ENCODE measurements at places on chromosomes 12 and 14. TPM values are rescaled to one million over a fixed set of nuclear protein-coding genes. Genes with fewer than 3 reads are reported as not detected.

- DNase-seq, result no peak
- no peaks in the 10 kb centered on the region for H3K27me3 ChIP-seq
- H3K27ac ChIP-seq, result no peak overlapping the region
- H3K4me3 ChIP-seq, result no peak overlapping the region
Observed at GRCh38 chr12:125228519-125229260, 163.5 kb downstream of the AACS start.

Gene TC2N
- total RNA-seq, result 3.9 TPM

- peaks cover 36% of the 10 kb centered on the region for H3K27me3 ChIP-seq
- no peaks in the 10 kb centered on the region for H3K36me3 ChIP-seq
- H3K4me1 ChIP-seq, result peaks cover 21% of the 10 kb centered on the region
- no peak for DNase-seq
- no peak overlapping the region for H3K27ac ChIP-seq
Observed at GRCh38 chr14:38205949-38206665, 1.6 kb upstream of the SSTR1 start.

GRCh38 chr12:47124451-47124850 is 44.7 kb upstream of the AMIGO2 start:
- H3K4me3 ChIP-seq, result no peak overlapping the region
- no peaks in the 10 kb centered on the region for H3K4me1 ChIP-seq
- H3K27me3 ChIP-seq, result no peaks in the 10 kb centered on the region
- DNase-seq, result no peak

Gene FLVCR2
- 11.3 TPM for total RNA-seq

DNA sequence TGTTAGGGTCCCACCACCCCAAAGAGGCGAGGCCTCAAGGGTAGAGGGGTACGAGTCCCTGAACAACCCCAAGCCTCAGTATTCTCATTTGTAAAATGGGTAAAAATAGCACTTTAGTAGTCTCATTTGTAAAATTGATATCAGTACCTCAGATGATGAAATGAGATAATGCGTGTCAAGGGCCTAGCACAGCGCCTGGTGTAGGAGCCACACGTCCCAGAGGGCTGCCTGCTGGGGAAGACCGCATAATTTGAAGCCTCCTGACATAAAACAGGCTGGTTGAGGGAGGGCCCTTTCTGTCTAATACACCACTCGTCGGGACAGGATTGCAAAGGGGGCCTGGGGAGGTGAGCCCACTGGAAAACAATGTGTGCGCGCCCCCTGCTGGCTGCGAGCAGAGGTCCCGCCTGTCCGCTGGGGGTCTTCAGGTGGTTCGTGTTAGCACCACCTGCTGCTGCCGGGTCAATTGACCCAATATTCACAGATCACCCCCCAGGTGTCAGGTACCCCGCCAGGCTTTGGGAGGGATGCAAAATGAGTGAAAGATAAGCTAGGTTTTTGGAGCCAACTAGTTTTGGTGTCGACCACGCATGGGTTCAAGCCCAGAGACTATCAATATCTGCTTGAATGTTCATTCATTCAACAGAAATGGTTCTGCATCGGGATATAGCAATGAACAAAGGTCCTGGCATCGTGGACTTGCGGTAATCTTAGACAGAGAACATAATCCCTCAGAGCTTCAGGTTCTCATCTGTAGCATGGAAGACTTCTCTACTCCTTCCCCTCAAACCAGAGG is 24.7 kb upstream of the IRF2BPL start:
- peaks cover 36% of the 10 kb centered on the region for H3K4me1 ChIP-seq
- no peak overlapping the region for H3K4me3 ChIP-seq
- no peaks in the 10 kb centered on the region for H3K27me3 ChIP-seq
- no peaks in the 10 kb centered on the region for H3K36me3 ChIP-seq

Gene CEBPE
- not detected for total RNA-seq

DNA sequence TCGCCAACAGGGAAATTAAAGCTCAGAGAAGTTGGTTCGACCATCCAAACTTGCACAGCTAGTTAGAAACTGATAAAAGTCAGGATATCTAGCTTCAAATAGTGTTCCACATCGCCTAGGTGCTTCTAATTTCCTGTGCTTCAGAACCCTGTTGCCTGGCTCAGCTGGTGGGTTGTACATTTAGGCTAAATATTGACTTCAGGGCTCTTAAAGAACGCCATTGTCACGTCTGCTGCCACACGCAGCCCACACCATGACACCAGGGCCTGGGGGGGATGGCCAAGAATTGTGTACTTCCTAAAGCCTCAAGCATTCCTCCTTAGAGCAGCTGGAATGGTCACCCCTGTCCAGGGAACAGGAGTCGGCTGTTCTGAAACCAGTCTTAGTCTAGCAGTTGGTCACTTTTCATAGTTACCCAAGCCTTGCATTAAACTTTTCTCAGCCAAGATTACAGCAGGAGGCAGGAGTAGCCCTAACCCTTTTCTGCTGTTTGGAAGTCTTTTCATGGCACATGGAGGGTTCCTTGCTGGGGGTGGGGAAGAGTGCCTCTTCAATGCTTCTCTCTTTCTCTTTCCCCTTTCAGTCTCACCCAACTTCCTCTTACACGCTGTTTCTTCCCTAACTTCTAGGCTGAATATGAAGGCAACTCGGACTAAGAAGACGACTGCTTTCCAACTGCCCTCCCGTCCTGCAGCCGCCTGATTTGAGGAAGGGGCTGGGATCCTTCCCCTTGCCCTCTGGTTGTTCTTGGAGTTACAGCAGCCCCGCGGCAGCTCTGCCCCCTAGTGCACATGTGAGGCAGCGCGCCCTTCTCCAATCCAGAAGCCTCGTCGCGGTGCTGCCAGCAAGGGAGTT is 17.1 kb downstream of the FOS start:
- peak; percentile 83 for DNase-seq
- peaks cover 5% of the 10 kb centered on the region for H3K4me1 ChIP-seq
- no peaks in the 10 kb centered on the region for H3K36me3 ChIP-seq
- H3K27ac ChIP-seq, result peak overlapping the region; percentile 82
- peak overlapping the region; percentile 71 for H3K4me3 ChIP-seq

Gene APOLD1
- total RNA-seq, result 11.1 TPM

DNA sequence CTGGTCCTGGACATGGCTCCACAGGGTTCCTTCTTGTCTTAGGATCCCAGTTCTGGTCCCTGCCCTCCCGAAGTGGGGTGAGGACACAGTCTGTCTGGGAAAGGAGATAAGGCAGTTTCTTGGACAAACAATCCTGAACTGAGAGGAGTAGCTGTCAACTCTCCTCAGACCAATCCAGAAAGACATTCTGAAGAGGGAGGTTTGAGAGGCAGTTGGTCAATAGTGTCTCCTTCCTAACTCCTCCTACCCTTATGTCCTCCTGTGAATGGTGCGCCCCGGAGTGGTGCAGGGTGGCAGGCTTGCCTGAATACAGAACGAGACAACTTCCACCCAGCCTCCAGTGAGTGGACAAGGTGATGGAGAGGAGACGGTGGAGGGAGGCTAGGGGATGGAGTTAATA is 15.4 kb upstream of the ASIC1 start:
- H3K4me3 ChIP-seq, result no peak overlapping the region
- no peak for DNase-seq
- H3K4me1 ChIP-seq, result no peaks in the 10 kb centered on the region
- no peak overlapping the region for H3K27ac ChIP-seq
- H3K36me3 ChIP-seq, result no peaks in the 10 kb centered on the region
- H3K27me3 ChIP-seq, result no peaks in the 10 kb centered on the region

- no peaks in the 10 kb centered on the region for H3K27me3 ChIP-seq
- no peak overlapping the region for H3K27ac ChIP-seq
- H3K4me3 ChIP-seq, result no peak overlapping the region
- no peak for DNase-seq
- H3K4me1 ChIP-seq, result peaks cover 15% of the 10 kb centered on the region
Observed at GRCh38 chr12:78145398-78145797, 314.7 kb downstream of the NAV3 start.

DNA sequence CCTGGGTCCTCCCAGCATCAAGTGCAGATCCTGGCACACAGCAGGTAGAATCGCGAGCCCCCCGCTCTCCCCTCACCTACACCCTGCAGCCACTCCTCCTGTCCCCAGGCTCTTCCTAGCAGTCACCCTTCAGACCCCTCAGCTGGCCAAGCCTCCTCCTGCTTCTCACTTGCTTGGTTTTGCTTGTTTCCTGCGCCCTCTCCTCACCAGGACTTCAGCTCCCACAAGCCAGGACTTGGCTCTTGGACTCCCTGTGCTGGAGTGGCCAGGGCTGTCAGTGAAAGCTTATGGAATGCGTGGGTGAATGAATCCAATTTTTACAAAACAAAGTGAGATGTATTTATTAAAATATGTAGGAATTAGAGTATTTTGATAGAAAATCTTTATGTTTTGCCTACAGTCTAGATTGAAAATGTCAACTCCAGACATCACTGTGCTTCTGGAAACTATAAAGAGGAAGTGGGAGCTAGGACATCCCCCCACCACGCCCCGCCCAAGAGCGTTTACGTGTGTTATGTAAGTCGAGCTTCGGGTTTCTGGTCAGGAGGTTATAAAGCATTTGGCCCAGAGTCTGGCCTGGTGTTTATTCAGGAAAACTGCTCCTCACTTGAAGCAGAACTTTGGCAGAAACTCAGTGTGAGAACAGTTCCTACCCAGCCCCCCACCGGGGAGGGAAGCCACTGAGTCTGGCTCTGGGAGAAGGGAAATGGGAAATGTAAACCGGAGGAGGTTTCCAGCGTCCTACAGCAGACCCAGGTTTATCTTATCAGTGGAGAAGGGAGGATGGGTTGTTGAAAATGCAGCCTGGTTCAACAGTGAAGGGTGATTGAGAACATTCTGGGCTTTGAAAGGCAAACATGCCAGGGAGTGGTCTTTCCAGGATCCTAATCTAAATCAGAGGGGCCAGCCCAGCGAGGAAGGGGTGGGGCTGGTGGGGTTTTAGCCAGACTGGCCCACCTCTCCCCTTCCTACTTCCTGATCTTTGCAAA is 8.8 kb downstream of the ALDH2 start:
- peaks cover 37% of the 10 kb centered on the region for H3K4me1 ChIP-seq
- DNase-seq, result peak; percentile 75
- H3K4me3 ChIP-seq, result peak overlapping the region; percentile 4
- H3K27ac ChIP-seq, result peak overlapping the region; percentile 82
- H3K36me3 ChIP-seq, result no peaks in the 10 kb centered on the region

Gene NPFF
- total RNA-seq, result not detected

Measured in heart right ventricle (tissue), 16 donors.